ENCODE measurements at places on chromosomes 12 and 14.

- DNase-seq = no peak
Measured at GRCh38 chr12:54390668-54391551, 6.4 kb upstream of the ZNF385A start.

DNA sequence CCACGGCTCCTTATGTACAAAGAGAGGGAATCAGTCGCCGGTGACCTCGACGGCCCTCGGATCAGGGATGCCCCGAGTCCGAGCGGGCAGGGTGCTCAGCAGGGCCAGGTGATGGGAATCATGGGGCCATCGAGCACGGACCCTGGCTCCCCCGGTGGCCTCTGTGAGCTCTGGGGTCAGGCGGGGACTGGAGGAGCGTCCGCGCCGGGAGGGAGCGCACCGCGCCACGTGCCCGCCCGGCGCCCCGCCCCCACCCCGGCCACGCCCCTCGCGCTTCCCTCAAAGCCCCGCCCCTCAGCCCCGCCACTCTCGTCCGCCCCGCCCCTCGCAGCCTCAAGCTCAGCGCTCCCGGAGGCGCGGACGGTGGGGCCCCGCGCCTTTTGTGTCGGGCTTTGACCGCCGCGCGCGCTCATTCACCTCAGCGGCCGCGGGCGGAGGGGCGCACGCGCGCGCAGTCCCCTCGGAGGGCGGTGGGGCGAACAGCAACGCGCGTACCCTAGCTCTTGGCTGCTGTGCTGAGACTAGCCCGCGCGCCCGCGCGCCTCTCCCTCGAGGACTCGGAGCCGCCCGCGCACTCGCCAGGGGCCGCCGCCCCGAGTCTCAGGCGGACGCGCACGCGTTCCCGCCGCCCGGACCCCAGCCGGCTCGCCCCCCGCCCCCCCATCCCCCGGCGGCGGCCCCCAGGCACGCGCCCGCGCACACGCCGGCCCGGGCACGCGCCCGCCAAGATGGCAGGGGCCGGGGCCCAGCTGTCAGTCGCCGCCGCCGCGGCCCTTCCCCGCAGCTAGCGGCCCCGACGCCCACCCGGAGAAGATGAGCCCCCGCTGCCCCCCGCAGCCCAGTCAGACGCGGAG is 93.9 kb upstream of the EVL start:
- DNase-seq = peak; percentile 61

GRCh38 chr12:43711348-43711747 is 47.2 kb downstream of the PUS7L start:
- DNase-seq = no peak

GRCh38 chr12:106304001-106304421 is 1.5 kb downstream of the TCP11L2 start:
- no peak for DNase-seq

GRCh38 chr12:85057370-85057963 is 21.3 kb downstream of the LRRIQ1 start:
- no peak for DNase-seq

All from iPS DF 19.7 (cell line).